Activated T-cell treated with anti-CD3 and anti-CD28 coated beads for 1 hour (primary cell): ENCODE measurements at places on chromosomes 1 and 21.

GRCh38 chr1:225691377-225691776 is 38.5 kb upstream of the ENAH start:
- no peak for DNase-seq

GRCh38 chr1:197638316-197638715 is 137.0 kb downstream of the DENND1B start:
- no peak for DNase-seq

DNA sequence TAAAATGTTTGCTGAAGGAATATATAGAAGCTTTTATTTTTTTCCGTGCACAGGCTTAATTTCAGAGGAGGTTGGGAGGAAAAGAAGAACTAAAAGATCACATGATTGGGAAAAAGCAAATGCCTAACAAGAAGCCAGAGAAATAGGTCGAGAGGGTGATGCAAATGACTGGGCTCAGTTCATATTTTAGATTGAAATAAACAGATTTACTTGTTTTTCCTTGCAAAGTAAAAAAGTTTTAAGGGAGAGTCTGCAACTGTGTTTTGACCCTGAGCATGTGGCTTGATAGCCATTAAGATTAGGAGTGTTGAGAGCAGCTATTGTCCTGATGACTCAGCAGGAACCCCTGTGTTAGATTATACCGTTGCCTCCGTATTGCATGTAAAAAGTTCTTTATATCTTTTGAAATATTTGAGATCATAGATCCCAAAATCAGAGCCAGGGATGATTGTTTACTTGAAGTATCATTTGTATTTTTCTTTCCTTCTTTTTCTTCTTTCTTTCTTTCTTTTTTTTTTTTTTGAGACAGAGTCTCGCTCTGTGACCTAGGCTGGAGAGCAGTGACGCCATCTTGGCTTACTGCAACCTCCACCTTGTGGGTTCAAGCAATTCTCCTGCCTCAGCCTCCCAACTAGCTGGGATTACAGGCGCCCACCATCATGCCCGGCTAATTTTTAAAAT is 20.2 kb downstream of the CLIC4 start:
- DNase-seq: no peak

- DNase-seq: no peak
Observed at GRCh38 chr1:71502006-71502405, 421.2 kb upstream of the ZRANB2 start.

- no peak for DNase-seq
Observed at GRCh38 chr1:67103548-67103947, 31.2 kb downstream of the C1orf141 start.

DNA sequence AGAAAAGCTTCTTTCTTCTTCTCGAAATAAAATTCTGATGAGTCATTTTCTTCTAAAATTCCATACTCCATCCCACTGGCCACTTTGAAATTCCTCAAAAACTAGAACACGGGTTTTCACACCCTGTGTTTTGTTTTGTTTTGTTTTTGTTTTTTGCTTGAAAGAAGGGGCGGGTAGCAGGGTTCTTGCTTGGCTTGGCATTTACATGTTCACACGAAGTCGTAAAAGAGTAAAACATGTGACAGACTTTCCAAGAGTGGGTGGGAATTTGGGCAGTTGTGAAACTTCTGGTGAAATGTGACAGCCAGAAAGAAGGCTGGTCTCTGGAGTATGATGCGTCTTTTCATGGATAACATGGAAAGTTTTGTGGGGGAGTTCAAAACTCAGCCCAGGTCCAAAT is 47.1 kb upstream of the FMN2 start:
- DNase-seq: no peak

DNA sequence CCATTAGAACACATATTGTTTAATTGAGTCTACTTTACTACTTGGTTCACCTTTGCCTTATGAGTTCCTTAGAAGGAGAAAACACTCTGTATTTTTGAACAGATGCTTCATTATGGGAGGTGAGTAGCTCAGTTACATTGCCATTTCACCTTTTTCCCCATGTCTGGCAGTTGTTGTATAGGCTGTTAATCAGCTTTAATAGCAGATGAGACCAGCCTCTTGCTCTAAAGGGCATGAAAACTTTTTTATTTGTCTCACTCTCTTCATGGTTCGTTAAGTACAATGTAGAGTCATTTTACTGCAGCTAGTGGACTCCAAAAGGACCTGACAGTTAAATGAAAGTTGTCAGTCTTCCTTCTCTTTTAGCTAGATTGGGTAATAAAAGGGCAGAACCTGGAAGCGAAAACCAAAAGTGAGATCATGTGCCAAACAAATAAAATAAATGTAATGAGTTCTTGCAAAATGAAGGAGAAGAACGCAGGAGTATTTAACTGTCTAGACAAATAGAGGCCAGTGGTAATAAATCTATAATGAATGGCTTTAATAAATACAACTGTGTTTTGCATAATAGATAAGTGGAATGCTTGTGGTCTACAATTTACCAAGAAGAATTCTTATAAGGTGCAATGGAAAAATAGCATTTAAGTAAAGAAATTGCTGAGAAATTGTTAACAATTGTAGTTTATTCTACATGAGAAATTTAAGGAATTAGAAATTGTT is 180.0 kb upstream of the NEGR1 start:
- DNase-seq: no peak

DNA sequence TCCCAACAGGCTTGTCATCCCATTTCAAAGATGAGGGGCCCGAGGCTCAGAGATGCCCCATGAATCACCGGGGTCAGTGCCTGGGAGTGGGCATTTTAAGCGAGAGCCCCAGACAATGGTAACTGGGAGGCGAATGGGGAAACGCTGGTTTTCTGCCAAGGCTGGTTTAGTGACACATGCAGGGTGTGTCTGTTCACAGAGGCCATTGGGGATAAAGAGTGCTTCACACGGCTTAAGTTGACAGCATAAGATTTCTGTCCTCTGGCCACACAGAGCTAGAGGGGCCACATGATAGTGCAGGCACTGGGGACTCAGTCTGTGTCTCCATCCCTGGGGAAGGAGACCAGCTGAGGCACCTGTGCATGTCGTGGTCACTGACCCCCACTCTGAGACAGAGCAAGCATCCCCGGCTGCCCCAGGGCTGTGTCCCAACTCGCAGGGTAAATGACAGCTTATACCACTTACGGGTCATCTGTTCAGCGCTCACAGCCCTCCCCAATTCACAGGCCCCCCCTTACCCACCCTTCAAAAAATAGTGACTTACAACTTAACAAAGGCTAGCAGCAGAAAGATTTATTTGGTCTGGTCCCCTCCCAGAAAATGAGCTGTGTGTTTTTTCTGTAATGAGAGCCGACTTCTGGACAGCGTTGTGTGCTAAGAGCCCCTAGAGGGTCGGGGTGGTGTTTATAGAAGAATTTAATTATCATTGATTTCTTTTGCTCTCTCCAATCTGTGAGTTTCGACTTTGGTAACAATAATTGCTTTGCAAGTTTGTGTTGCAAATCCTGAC is 34.9 kb upstream of the ARHGEF16 start:
- no peak for DNase-seq

GRCh38 chr1:32500387-32501209 is 35.7 kb downstream of the ZBTB8B start:
- no peak for DNase-seq

DNA sequence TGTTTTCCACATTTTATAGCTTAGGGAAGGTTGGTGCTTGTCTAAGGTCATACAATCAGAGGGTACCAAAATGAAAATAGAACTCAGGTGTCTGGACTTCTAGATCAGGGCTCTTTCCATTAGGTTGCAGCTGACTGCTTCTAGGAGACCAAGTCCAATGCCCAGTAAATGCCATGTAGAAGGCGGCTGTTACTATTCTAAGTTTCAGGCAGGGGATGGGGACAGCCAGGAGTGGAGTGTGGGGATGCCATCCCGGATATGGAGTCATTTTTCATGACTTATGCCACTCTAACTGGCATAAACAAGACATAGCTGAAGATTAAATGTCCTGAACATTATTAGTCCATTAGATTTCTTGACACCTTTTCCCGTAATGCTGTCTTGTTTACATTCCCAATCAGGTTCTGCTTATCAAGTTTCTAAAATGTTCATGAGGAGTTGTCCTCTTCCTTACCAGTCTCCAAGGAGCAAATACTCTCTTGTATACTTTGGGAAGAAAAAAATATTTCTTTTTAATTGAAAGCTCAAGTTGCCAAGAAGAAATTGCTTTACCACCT is 31.5 kb downstream of the XCL1 start:
- DNase-seq: no peak

GRCh38 chr21:17343055-17343454 is 169.8 kb upstream of the CXADR start:
- DNase-seq: no peak

- DNase-seq: no peak
Observed at GRCh38 chr1:197355248-197355995, 87.4 kb downstream of the CRB1 start.
